ENCODE measurements at places on chromosomes 7 and 10. TPM values are rescaled to one million over a fixed set of nuclear protein-coding genes. Genes with fewer than 3 reads are reported as not detected.

- no peak for DNase-seq
Observed at GRCh38 chr10:69064762-69065328, 23.1 kb upstream of the SRGN start.

TSPAN12 gene
- polyA plus RNA-seq: 44.2 TPM

- peak; percentile 80 for DNase-seq
Observed at GRCh38 chr10:113381981-113382509, 170.8 kb upstream of the HABP2 start.

DENND2A gene
- 6.5 TPM for polyA plus RNA-seq

DNA sequence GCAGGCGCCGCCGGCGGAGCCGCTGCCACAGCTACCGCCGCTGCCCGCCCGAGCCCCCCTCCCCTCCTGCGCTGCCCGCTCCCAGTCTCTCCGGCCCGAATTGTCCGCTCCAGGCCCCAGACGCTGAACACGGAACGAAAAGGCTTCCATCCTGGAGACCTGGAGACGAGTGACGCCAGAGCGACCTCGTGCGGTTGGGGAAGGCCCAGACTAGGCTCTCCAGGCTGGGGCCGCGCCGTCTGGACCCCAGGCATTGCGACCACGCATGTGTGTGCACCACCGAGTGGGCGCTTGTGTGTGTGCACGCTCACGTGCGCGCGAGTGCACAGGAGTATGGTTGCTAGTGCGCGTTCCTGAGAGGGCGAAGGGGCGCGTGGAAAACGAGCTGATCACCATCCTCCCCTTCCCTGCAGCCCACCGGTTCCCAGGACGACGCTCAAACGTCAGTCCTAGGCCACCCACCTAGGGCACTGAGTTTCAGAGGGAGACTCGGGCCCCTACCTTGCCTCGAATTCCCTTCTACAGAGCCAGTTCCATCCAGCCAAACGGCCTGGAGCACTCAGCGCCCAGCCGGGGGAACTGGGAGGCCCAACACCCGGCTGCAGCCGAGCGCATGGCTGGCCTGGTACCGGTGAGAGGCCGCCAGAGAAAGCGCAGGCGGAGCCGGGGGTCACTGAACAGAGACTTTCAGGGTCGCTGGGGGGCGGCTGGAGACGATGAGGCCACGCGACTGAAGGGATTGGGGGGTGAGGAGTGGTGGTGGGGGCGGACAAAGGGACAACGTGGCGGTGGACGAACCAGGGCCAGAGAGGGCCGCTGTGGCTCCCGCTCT lies 11.6 kb downstream of the LBX1 start:
- DNase-seq: peak; percentile 89

DNA sequence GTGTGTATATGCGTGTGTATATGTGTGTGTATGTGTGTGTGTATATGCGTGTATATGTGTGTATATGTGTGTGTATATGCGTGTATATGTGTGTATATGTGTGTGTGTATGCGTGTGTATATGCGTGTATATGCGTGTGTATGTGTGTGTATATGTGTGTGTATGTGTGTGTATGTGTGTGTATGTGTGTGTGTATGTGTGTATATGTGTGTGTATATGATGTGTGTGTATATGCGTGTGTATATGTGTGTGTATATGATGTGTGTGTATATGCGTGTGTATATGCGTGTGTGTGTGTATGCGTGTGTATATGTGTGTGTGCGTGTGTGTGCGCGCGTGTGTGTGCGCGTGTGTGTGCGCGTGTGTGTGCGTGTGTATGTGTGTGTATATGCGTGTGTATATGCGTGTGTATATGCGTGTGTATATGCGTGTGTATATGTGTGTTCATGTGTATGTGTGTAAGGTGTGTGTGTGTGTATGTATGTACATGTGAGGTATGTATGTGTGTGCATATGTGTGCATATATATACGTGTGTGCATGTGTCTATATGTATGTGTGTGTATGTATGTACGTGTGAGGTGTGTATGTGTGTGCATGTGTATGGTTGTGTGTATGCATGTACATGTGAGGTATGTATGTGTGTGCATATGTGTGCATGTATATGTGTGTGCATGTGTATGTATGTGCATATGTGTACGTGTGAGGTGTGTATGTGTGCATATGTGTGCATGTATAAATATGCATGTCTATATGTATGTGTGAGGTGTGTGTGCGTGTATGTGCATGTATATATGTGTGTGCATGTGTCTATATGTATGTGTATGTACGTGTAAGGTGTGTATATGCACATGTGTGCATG lies 6.0 kb downstream of the UCN3 start:
- no peak for DNase-seq

DNA sequence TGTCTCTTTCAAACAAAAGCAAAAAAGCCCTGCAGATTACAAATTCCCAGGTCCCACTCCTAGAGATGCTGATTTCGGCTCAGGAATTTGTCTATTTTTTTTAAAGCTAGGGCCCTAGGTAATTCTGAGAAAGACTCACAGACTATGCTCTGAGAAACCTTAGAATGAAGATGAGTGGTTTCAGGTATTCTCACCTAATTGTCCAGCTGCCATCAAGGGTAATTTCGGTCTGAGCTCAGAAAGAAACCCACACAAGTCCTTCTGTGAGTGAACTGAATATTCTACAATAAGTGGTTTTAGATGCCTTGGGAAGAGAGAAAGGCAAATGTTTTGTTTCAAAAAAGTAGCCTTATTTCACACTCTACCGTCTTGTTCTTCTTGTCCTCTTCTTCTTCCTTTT lies 45.7 kb downstream of the DCLRE1A start:
- no peak for DNase-seq

DNA sequence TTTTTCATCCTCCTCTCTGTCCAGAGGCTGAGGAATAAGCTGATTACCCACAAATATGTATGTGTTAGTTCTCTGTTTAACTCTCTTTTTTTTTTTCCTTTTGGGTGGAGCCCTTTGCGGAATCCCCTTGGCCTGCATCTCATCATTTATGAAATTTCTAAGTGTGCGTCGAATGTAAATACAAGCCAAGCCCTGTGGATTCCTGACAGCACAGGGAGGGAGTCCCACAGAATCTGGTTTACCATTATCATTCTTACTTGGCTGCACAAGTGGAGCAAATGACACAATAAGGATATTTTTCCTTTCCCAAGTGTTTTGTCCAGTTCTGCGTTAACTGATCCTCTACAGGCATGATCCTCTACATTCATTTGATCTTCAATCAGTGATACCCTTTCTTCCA lies 11.4 kb downstream of the STK31 start:
- DNase-seq: no peak

DNA sequence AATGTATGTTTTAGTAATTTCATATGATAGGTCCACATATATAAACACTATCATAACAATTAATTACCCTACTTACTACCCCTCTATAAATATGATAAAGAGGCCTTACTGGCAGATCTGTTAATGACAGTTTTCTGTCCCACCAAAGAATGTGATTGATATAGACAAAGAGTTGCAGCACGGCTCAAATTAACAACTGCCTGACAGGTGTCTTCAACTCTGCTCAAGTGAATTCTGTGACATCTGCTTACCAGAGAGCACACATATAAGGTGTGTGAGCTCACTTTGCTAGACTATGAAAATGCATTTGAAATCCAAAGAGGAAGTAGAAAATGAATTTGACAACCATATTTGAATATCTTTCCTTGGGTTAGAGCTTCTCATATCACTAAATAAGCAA lies 36.6 kb downstream of the CACNA2D1 start:
- DNase-seq: no peak

DNA sequence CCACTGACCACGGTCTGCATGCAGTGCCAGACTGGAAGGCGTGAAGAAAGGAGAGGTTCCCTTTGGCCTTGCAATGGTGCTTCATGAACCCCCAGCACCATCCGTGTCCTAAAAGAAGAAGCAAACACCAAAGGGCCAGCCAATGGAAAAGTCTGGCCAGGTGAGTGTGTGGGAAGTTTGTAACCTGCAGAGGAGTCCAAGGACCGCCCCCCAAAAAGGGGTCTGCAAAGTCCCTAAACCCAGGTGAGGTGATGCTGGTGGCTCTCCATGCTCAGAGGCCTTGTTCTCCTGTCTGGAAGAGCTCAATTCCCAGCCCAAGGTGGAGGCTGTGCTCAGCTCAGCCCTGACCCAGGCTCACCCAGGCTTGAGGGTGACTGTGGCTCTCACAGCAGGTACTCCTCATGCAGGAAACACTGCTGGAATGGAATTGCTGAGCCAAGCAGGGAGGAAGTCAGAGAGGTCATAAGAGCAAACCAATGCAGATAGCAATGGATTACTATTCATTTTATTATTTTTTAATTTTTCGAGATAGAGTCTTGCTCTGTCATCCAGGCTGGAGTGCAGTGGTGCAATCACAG lies 52.4 kb upstream of the NANOS1 start:
- no peak for DNase-seq

GRCh38 chr10:100740476-100741377 lies 4.7 kb upstream of the PAX2 start:
- peak; percentile 79 for DNase-seq
